ENCODE measurements at places on chromosomes 12 and 14. TPM values are rescaled to one million over a fixed set of nuclear protein-coding genes. Genes with fewer than 3 reads are reported as not detected.

- no peak for DNase-seq
Measured at GRCh38 chr12:11497995-11498394, 102.6 kb upstream of the PRB2 start.

GRCh38 chr12:54459355-54459754, 14.0 kb downstream of the GTSF1 start:
- no peak for DNase-seq

GRCh38 chr14:100666403-100666802, 60.3 kb upstream of the DLK1 start:
- no peak for DNase-seq

CPM gene
- total RNA-seq: 34.6 TPM

LALBA gene
- not detected for total RNA-seq

DNA sequence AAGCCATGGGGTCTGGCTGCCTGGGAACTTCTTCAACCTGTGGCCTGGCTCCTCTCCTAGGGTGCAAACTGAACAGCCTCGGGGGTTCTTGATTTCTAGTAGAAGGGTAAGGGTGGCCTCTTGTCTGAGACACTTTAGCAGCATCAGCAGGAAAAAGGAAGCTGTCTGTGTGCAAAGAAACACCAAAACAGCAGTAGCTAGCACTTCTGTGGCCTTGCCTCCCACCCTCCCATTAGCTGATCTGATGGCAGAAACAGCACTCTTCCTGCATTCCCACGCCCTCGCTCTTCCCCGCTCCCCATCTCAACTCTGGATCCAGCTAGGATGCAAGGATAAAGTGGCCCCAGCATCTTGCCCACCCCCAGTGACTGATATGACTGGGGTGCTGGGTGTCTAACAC, 20.7 kb downstream of the SLC7A8 start:
- no peak for DNase-seq

SELPLG gene
- total RNA-seq: 0.66 TPM

- no peak for DNase-seq
Measured at GRCh38 chr12:103387385-103387784, 108.4 kb downstream of the C12orf42 start.

DNA sequence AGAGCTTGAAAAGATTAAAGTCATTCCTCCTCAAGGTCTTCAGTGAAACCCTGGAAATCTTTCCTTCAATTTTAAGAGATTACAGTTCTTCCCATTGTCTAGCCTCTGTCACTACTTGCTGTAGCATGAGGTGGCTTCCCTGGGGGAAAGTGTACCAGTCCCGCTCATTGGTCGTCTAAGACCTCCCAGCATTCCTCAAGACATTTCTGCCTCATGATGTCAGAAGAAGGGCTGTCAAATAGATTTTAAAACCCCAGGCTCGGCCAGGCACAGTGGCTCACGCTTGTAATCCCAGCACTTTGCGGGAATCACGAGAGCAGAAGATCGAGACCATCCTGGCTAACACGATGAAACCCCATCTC, 46.7 kb downstream of the SMUG1 start:
- no peak for DNase-seq

- no peak for DNase-seq
Measured at GRCh38 chr14:69887740-69888657, 8.8 kb downstream of the SMOC1 start.

Measured in body of pancreas (tissue), 4 donors.